ENCODE measurements at places on chromosomes 12 and 14. TPM values are rescaled to one million over a fixed set of nuclear protein-coding genes. Genes with fewer than 3 reads are reported as not detected.

Gene RFX4
- total RNA-seq = not detected

Gene AGAP2
- total RNA-seq = 28.9 TPM

Gene STAB2
- total RNA-seq = not detected

Gene LALBA
- not detected for total RNA-seq

Gene PIWIL1
- not detected for total RNA-seq

Gene GALNT9
- total RNA-seq = 0.41 TPM

Gene ITGB7
- total RNA-seq = 76.3 TPM

Gene CLEC1B
- not detected for total RNA-seq

Gene GLIPR1L2
- 0.68 TPM for total RNA-seq

Gene SERPINA10
- not detected for total RNA-seq

Gene INSM2
- 0.07 TPM for total RNA-seq

Gene TC2N
- total RNA-seq = 33.4 TPM

Gene DEGS2
- 3.2 TPM for total RNA-seq

Gene BDKRB2
- 0.08 TPM for total RNA-seq

DNA sequence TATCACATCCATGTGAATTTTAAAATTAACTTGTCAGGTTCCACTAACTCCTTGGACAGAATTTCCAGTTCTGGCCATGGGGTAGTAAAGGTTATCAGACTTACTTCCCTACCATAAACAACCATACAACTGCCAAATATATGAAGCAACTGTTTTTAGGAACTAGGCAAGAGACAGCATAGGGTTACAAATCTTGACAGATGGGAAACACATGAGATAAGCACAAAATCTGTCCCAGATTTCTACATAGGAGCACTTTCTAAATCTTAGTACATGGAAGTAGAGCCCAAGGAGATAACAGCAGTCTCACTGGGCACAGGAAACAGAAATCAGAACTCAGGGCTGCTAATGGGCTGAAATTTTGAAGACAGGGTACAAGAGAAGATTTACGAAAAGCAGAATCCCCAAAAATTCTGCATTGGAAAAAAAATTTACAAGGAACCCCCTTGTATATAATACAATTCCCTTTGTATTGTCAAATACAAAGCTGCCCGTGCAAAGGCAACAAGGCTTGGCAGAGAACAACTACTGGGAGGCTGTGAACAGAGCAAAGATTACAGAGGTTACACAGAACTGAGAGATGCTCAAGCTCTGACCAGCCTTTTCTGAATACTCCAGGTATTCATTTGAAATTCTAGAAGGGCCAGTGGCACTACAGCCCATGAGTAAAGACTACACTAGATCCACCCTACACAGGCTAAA lies 43.2 kb downstream of the GALNT4 start:
- no peak for DNase-seq

DNA sequence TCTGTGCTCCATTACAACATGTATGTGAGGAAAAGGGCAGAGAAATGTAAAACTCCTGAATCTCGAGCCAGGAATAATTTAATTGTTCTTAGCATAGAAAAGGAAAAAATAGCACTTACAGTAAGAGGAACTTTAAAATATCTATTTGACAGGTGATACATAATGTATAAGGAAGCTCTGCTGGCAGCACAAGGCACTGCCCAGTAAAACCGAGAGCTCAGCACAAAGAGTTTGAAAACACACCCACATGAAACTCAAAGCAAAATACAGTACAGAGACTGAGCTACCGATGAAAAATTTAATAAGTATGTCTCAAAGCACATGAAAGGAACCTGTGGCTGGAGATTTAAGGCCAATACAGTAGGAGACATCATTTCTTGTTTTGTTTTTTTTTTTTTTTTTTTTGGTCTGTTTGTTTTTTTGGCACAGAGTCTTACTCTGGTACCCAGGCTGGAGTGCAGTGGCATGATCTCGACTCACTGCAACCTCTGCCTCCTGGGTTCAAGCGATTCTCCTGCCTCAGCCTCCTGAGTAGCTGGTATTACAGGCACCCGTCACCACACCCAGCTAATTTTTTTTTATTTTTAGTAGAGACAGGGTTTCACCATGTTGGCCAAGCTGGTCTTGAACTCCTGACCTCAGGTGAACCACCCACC lies 19.2 kb downstream of the CLIP1 start:
- no peak for DNase-seq

DNA sequence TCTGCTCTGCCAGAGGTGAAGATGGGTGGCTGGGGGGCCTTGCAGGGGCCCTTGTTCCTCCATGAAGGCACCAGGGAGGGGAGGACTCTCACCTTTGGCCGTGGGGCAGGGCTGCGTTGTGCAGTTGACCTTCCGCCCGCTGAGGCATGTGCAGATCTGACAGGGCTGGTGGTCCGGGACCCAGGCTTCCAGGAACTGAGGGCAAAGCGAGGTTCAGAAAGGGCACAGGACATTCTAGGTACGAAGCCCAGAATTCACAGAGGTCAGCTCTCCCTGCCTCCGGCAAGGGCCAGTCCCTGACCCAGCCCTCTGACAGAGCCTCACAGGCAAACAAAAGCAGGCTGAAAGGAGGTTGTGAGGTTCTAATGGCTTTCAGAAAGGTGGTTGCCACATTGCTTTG lies 40.4 kb upstream of the ANO2 start:
- DNase-seq = no peak

DNA sequence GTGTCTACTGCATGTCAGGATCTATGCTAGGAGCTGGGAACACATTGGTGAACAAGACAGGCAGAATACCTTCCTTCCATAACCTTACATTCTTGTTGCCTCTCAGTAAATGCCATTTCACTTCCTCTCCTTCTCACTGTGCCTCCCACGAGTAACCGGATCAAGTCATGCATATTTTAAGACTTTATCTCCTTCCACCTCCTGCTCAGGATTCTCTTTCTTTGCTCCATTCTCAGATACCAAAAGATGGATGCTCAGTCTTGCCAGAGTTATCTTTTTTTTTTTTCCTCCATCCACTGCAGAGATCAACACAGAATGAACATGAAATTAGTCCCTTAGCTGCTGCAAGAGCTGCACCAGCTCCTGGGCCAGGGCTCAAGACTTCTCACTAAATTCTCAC lies 20.0 kb upstream of the APPL2 start:
- no peak for DNase-seq

GRCh38 chr12:132437252-132437932 lies 52.6 kb upstream of the FBRSL1 start:
- no peak for DNase-seq

GRCh38 chr12:54736549-54736948 lies 88.4 kb upstream of the DCD start:
- no peak for DNase-seq

DNA sequence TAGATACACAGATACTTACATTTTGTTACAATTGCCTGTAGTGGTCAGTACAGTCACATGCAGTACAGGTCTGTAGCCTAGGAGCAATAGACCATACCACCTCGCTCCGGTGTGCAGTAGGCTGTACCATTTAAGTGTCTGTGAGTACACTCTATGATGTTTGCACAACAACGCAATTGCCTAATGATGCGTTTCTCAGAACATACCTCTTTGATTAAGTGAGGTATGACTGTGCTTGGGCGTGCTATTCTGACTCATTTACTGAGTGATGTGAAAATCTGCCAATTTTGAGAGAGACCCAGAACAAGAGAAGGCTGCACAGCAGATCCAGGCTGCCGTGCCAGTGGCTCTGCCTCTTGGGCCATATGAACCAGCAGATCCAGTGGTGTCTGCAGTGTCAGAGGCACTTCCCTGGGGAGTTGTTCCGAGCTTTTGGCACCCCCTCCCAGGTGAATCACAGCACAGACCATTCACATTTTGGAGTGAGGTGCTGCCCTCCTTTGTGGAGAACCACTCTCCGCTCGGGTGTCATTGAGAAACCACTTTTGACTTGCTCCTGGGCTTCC lies 20.4 kb downstream of the DLK1 start:
- DNase-seq = no peak

DNA sequence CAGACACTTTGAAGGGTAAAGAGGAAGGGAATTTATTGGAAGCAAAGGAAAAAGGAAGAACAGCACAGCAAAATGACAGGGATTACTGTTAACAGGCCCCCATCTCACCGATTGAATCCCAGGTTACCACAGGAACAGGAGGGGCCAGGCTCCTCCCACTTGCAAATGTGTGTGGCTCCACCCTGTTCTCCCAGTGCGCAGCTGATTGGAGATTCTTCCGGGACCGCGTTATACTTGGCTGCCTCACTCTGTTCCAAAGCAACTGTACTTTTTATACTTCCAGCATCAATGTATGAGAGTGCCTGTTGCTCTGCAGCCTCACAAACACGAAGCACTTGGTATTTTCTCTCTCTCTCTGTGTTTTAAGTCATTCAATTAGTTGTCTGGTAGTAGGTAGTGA lies 273.6 kb upstream of the MDGA2 start:
- DNase-seq = no peak

GRCh38 chr14:49058511-49058910 lies 527.7 kb downstream of the RPS29 start:
- no peak for DNase-seq

- DNase-seq = no peak
Measured at GRCh38 chr12:30152705-30153104, 369.0 kb upstream of the TMTC1 start.

- no peak for DNase-seq
Measured at GRCh38 chr14:71418532-71419245, 511.4 kb downstream of the PCNX1 start.

- no peak for DNase-seq
Measured at GRCh38 chr12:123487428-123487827, 29.5 kb downstream of the SNRNP35 start.

DNA sequence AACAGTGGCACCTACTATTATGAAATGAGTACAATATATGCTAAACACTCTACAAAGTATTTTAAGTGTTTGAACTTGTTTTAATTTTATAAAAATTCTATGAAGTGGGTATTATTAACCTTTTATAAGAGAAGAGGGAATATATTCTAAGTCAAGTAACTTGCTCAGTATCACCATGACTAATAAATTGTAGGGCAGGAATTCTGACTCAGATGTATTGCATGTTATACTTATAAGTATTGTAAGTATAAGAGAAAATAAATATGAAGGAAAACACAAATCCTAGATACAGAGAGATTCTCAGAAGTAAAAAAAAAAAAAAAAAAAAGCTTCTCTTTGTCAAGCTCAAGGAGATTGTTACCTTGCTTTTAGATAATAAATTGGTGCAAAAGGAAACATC lies 893.2 kb downstream of the SLC16A7 start:
- no peak for DNase-seq

GRCh38 chr14:81684696-81685095 lies 151.0 kb upstream of the SEL1L start:
- DNase-seq = no peak

GRCh38 chr14:23121361-23121771 lies 2.3 kb upstream of the CEBPE start:
- no peak for DNase-seq

GRCh38 chr12:102903337-102904007 lies 13.6 kb downstream of the PAH start:
- no peak for DNase-seq

- DNase-seq = no peak
Measured at GRCh38 chr14:69635981-69636639, 24.7 kb downstream of the SUSD6 start.

GRCh38 chr12:54486173-54486867 lies 11.2 kb upstream of the NCKAP1L start:
- no peak for DNase-seq

- DNase-seq = no peak
Measured at GRCh38 chr12:19421503-19422282, 17.6 kb upstream of the AEBP2 start.

DNA sequence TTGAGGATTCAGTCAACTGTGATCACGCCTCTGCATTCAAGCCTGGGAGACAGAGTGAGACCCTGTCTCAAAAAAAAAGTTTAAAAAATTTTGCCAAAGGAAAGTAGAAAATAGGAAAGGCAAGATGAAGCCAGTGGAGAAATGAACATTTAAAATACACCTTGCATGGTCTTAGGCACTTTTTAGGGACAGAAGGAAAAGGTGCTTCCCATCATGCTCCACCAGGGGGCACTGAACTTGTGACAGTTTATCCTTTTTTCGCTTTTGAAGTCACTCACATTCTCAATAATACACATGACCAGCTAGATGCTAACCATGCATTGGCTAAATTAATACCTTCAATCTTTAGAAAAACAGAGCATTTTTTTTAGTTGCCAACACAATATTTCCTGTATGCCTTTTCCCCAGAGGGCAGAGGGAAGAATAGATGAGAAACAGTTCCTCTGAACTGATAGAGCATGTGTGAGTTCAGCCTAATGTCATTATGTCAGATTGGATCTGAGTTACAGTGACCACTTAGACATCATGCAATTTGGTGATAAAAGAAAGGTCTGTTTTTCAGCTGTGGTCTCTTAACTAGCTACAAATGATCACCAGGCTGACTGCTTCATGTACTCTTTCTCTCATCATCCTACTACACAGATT lies 221.8 kb upstream of the SSTR1 start:
- DNase-seq = peak; percentile 21

- DNase-seq = no peak
Measured at GRCh38 chr12:50690925-50691324, 73.0 kb upstream of the ATF1 start.

- no peak for DNase-seq
Measured at GRCh38 chr14:103221781-103222358, 98.6 kb downstream of the TNFAIP2 start.

Measured in activated naive CD4-positive, alpha-beta T cell treated with anti-CD3 and anti-CD28 coated beads, Interleukin-2, amount 50 U/mL, for 72 hours (primary cell).